CD4-positive, alpha-beta memory T cell (primary cell): ENCODE measurements at places on chromosomes 4 and X. TPM values are rescaled to one million over a fixed set of nuclear protein-coding genes. Genes with fewer than 3 reads are reported as not detected.

NIPAL1 gene
- total RNA-seq = 3.3 TPM

MXRA5 gene
- total RNA-seq = not detected

KCTD8 gene
- not detected for total RNA-seq

TCP11X2 gene
- total RNA-seq = not detected

STAG2 gene
- total RNA-seq = 117 TPM

PI4K2B gene
- 15.3 TPM for total RNA-seq

MAGEE2 gene
- not detected for total RNA-seq

PDZD4 gene
- total RNA-seq = 5.0 TPM

PCDH19 gene
- not detected for total RNA-seq

TRO gene
- 1.9 TPM for total RNA-seq

TLR2 gene
- 3.5 TPM for total RNA-seq

ASB12 gene
- total RNA-seq = not detected

DTHD1 gene
- 1.4 TPM for total RNA-seq

PLAC1 gene
- total RNA-seq = not detected

NPY1R gene
- total RNA-seq = not detected

FAT4 gene
- not detected for total RNA-seq

SPATA4 gene
- total RNA-seq = not detected

AFP gene
- not detected for total RNA-seq
